ENCODE measurements at places on chromosomes 12 and 14. TPM values are rescaled to one million over a fixed set of nuclear protein-coding genes. Genes with fewer than 3 reads are reported as not detected.

Gene AICDA
- not detected for total RNA-seq

Gene CD163
- not detected for total RNA-seq

Gene GLT1D1
- not detected for total RNA-seq

Gene HECTD4
- total RNA-seq, result 20.5 TPM

Gene RBP5
- total RNA-seq, result not detected

Gene IGF1
- 0.09 TPM for total RNA-seq

Gene TAS2R43
- not detected for total RNA-seq

Gene NELL2
- 0.47 TPM for total RNA-seq

Gene TSHR
- total RNA-seq, result not detected

Gene GPR135
- total RNA-seq, result 2.1 TPM

Gene TAS2R10
- 0.26 TPM for total RNA-seq

Gene TRIM9
- 0.09 TPM for total RNA-seq

Gene TCL1A
- total RNA-seq, result not detected

Gene PWP1
- total RNA-seq, result 47.0 TPM

Gene CD4
- 0.35 TPM for total RNA-seq

Gene GLIPR1L1
- not detected for total RNA-seq

Gene AVPR1A
- total RNA-seq, result not detected

Gene RTL1
- total RNA-seq, result not detected

Gene CLEC4D
- total RNA-seq, result not detected

Gene ISM2
- total RNA-seq, result 0.12 TPM

Data from pericardium fibroblast (primary cell).